ENCODE measurements at places on chromosomes 16 and 17.

GRCh38 chr17:7208027-7208571 lies 11.5 kb downstream of the DLG4 start:
- DNase-seq = no peak

GRCh38 chr17:27576477-27577083 lies 54.4 kb upstream of the LGALS9 start:
- peak; percentile 33 for DNase-seq

DNA sequence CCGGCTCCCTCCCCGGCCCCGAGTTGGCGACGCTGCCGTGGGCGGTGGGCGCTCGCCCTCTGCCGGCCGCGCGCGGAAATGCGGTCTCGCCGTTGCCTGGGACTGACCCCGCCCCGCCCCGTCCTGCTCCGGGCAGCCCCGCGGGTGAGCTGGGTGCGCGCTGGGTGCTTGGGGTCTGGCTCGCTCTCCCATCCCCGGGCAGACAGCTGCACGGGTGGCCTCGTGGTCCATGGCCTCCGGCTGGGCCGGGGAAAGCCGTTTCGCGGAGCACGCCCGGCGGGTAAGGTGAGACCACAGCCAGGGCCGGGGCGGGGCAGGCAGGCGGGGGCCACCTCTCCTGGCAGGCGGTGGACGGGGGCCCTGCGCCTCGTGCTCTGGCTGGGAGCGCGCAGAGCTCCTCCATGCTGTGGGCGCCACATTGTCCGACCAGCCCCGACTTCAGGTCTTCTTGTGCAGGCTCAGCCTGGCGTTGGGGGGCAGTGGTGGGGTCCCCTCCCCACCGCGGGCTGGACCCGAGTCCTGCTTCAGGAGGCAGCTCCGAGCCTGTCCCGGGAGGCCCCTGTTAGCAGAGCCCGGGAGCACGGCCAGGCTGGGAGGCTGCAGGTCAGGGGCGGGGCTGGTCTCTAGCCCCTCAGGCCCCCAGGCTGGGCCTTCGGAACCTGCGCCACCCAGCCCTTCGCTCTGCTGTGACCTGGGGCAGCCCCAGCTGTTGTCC lies 7.0 kb upstream of the C1QTNF8 start:
- no peak for DNase-seq

- DNase-seq = no peak
These were observed 8.9 kb upstream of the DNAJA2 start for GRCh38 chr16:46982335-46982734.

GRCh38 chr16:82658796-82659195 lies 32.0 kb downstream of the CDH13 start:
- DNase-seq = peak; percentile 92

DNA sequence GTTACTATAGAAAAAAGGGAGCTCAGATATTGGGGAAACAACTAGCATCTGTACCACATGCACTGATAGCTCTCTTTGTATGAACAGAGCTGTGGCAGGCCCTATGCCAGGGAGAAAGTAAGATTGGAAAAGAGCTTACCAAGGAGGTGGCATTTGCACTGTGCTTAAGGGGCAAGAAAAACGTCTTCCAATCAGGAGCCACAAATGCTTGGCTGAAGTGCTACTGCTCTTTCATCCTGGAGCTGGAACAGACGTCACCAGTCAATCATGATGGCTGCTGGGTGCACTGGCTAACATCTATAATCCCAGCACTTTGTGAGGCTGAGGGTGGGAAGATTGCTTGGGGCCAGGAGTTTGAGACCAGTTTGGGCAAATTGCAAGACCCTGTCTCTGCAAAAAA lies 218.5 kb downstream of the SEC14L1 start:
- DNase-seq = no peak

- DNase-seq = no peak
These were observed 94.7 kb upstream of the TNRC6C start for GRCh38 chr17:77863814-77864161.

GRCh38 chr17:63682441-63682840 lies 17.5 kb downstream of the LIMD2 start:
- no peak for DNase-seq

DNA sequence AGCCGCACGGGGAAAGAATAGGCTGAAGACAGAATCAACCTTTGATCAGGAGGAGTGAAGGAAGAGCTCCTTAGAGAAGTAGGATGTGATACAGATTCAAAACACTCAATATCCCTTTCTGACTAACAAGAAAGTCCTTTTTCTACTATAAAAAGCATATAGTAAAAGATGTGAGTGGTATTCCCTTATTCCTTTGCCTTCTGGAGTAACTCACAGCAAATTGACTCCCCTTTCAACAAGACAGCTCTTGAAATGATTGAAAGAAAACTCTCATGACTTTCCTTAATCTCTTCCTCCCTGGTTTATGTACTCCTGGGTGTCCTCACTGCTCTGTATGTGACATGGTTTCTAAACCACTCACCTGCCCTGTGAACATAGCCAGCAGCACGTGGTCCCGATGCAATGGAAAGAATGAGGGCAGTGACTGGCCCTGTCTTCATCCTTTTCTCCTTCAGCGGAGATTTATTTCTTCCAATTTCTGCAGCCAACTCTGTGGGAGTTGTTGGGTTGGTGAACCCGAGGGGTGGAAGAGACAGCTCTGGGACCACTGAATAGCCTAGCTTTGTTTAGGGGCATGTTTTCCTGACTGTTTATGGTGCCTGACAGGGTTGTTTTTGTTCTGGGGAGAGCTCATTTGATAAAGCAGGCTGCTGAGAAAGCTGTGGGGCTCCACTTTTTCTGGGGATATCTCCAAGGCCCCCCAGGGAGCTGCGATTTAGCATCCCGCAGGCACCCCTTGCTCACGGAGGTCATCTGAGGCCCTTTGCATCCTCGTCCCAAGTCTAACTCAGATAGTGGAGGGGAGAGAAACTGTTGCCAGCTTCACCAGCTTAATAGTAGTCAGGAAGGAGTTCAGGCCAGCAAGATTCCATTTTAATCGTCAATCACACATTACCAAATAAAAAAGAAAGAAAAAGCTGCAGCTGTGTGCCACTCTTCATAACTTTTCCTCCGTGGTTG lies 46.7 kb downstream of the MAP2K6 start:
- no peak for DNase-seq

GRCh38 chr16:85885537-85885936 lies 13.4 kb upstream of the IRF8 start:
- DNase-seq = no peak

GRCh38 chr17:80475910-80476876 lies at the start of gene NPTX1:
Gene NPTX1, minus strand, starts transcription at chr17:80476607. Its CDS starts 161 bp downstream, at chr17:80476446.
- DNase-seq = peak; percentile 22

DNA sequence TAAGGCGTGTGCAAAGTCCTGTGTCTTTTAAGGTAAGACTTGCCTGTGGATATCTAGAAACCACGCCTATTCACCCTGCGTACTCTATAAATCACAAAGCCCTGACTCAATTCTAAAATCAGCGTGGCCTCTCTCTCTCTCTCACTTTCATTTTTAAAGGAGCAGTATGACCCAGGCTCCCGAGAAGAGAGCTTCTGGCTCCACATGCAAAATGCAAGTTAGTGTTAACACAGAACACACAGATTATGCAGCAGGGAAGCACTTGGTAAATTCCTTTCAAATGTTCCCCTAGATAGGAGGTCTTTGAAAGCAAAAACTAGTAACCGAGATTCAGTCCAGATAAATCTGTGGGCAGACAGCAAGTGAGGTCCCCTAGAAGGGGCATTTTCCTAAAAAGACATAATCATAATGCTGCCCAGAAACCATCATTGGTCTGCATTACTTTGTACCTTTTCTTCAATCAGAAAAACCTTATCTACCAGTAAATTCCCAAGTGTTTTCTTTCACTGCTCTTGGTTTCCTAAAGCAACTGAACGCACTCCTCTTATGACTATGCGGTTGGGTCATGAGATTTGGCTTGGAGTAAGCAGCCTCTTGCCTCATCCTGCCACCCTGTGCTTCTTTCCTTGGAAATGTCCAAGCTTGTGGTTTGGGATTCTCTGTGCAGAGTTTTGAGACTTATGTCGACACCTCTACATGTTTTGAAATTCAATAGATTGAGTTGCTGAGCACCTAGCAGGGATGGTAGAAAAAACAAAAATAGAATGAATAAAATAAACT lies 31.7 kb upstream of the KCNJ2 start:
- DNase-seq = peak; percentile 96

- no peak for DNase-seq
These were observed 9.2 kb downstream of the SNN start for GRCh38 chr16:11677451-11677951.

DNA sequence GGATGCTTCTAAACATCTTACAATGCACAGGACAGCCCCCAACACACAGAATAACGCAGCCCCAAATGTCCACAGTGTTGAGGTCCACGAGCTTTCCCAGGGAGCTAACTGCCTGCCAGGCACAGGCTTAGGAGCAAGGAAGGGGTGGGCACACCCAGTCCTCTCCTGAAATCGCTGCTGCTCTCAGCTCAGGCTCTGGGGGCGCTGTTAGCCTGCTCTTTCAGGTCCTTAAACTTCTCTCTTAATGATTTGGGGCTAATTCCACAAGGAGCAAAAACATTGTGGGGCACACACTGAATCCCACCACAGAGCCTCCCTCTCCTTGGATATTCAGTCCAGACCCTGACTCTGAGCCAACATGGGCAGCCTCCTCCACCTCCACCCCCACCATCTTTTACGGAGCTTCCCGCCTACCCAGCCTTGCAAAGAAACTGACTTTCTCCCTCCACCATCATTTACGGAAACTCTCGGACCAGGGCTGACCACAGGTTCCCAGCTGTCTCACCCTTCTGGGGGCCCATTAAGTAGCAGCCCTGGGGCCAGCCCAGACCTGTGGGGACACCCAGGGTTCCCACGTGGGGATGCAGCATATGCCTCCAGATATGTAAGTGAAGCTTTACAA lies 1.1 kb downstream of the CD300H start:
- DNase-seq = peak; percentile 15

GRCh38 chr16:59593194-59593661 lies 859.1 kb upstream of the GOT2 start:
- peak; percentile 33 for DNase-seq

GRCh38 chr17:58376472-58377000 lies 24.5 kb upstream of the SUPT4H1 start:
- DNase-seq = no peak

GRCh38 chr16:8831871-8832716 lies 34.5 kb downstream of the PMM2 start:
- no peak for DNase-seq

DNA sequence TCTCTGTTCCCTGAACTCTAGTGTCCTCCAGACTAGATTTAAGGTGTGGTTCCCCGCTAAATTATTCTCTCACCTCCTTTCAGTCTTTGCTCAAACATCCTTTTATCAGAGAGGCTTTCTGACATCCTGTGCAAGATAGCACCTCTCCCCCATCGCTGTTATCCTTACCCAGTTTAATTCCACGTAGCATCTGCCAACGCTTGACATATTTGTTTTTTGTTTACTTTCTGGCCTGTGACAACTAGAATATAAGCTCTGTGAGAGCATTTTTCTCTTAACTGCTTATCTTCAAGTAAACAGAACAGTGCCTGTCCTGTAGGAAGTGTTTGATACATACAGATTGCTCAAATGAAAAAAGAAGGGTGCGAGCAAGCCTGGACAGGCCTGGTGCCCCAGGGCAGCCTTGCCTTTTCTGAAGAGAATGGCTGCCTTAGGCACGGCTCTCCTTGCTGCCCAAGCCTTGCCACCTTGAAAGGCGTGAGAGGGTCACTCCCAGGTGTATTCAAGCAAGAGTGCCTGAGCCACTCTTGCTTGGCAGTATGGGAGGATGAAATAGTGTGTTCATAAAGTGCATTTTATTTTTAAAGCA lies 9.7 kb downstream of the DYNLL2 start:
- DNase-seq = no peak

DNA sequence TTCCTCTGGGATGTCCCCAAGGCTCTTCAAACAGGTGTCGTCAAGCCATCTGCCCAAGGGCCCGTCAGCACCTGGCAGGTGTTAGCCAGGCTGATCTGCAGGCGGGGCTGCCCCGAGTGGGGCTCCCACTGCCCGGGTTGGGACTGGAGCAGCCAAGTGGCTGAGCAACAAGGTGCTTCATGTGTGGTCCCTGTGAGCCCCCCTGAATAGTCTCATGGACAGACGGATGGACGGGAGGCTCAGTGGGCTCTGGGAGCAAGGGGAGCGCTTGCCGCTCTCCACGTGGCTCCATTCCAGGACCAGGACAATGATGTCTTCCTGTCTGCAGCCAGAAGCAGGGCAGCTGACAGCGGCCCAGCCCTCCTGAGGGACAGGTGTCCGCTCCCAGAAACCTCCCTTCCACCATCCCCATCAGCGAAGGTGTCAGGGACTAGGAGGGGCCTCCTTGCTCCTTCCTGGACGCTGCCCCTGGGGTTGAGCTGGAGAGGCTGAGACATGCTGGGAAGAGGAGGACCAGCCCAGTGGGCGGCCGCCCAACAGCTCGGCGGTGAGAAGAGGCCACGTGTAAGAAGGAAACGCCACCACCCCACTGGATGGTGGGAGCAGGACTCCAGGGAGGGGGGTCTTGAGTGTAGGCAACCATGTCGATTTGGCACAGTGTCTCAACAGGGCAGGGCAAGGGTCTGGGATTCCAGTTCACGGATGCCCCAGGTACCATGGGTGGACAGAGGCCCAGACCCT lies 9.6 kb downstream of the SNAI3 start:
- DNase-seq = no peak

DNA sequence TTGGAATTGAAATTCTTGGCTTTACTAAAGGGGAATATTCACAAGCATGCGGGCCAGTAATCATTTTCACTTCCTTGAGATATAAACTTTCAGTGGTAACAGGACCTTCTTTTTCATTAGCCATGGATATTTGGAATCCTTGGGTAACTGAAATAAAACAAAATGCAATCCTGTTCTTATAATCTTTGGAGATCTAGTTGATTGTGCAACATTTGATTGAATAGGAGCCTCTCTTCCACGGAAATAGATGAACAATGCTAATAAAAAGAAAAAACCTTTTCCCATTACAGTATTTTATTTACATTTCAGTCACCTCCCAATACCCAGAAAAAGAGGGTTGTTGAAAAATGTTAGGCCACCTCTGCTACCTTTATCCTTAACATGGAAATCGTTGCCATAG lies 225.6 kb downstream of the MAP2K6 start:
- DNase-seq = no peak

Data from iris pigment epithelial cell (primary cell).